ENCODE measurements at places on chromosomes 11 and 22.

DNA sequence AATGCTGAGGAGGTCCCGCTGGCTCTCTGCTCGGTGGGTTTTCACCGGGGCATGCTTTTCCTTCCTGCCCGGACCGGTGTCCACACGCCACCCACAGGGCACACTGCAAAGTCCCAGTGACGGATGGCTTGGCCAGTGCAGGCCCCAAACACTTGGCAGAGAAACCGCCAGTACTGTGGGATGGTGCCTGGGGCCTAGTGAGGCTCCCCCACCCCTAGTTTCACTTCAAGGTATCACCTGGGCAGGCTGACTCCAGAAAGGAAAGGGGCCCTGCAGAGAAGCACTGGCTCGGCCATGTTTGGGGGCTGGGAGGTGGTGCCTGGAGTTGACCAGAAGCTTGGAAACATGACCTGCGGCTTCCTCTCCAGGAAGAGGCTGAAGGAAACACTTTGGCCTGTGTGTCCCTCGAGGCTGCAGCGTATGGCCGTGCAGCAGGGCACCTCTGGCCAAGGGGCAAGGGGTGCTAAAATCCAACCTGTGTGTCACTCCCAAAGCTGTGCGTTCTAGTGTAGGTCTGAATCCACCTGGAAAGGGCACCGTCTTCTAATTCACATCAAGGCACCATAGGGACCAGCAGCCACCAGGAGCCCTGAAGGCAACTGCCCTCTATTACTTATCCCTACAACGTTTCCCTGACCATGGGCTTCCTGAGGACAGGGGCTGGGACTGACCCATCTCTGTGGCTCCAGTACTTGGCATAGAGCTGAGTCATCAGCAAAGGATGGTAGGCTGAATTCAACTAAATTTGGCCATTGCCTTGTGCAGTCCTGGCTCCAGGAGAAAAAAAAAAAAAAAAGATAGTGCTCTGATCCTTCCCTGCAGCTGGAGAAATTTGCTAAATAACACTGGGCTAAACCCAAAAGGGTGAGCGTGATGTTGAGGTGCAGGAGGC is 22.6 kb downstream of the TPBGL start:
- H3K27me3 ChIP-seq, result no peaks in the 10 kb centered on the region
- no peak overlapping the region for H3K4me3 ChIP-seq
- H3K36me3 ChIP-seq, result no peaks in the 10 kb centered on the region
- H3K27ac ChIP-seq, result no peak overlapping the region
- no peak for DNase-seq

- no peaks in the 10 kb centered on the region for H3K27me3 ChIP-seq
- H3K36me3 ChIP-seq, result no peaks in the 10 kb centered on the region
- no peaks in the 10 kb centered on the region for H3K4me1 ChIP-seq
- no peak overlapping the region for H3K4me3 ChIP-seq
Measured at GRCh38 chr22:43310311-43310710, 32.9 kb downstream of the SCUBE1 start.

DNA sequence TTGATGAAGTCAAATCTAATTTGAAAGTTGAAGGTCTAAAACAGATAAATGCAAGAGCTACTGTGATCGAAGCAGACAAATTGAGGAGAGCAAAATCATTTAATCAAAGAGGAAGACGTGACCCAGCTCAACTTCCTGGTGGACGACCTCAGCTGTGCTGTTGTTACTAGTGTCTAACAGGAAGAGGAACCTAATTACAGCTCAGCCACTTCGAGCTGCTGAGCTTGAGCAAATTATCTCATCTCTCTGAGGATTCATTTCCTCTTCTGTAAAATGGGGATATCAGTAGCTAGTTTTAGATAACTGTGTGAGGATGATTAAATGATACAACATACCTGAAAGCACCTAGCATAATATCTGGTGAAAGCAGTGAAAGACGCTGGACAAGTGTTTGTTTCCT is 48.6 kb upstream of the OLFML1 start:
- DNase-seq, result no peak
- H3K27ac ChIP-seq, result no peak overlapping the region
- H3K4me3 ChIP-seq, result no peak overlapping the region
- H3K27me3 ChIP-seq, result no peaks in the 10 kb centered on the region
- H3K4me1 ChIP-seq, result no peaks in the 10 kb centered on the region

DNA sequence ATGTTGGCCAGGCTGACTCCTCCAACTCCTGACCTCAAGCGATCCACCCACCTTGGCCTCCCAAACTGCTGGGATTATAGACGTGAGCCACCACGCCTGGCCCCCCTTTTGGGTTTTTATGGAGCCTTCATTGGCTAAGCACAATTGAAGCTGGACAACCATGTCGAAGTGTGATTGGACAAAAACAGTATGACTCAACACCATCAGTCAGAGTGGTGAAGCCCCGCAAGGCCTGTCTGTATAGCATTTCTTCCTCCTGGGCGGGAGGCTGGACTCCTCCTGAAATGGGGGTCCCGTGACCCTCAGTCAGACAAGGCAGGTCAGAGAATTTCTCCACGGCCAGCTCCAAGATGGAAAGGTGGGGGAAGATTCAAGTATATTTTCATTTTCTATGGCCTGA is 3.1 kb upstream of the PARVB start:
- H3K27me3 ChIP-seq, result no peaks in the 10 kb centered on the region
- DNase-seq, result no peak
- no peaks in the 10 kb centered on the region for H3K36me3 ChIP-seq
- no peaks in the 10 kb centered on the region for H3K4me1 ChIP-seq
- H3K4me3 ChIP-seq, result no peak overlapping the region

GRCh38 chr11:3341298-3341697 is 37.6 kb downstream of the ZNF195 start:
- H3K27ac ChIP-seq, result no peak overlapping the region
- no peaks in the 10 kb centered on the region for H3K4me1 ChIP-seq
- H3K36me3 ChIP-seq, result no peaks in the 10 kb centered on the region
- peak; percentile 45 for DNase-seq
- no peaks in the 10 kb centered on the region for H3K27me3 ChIP-seq

DNA sequence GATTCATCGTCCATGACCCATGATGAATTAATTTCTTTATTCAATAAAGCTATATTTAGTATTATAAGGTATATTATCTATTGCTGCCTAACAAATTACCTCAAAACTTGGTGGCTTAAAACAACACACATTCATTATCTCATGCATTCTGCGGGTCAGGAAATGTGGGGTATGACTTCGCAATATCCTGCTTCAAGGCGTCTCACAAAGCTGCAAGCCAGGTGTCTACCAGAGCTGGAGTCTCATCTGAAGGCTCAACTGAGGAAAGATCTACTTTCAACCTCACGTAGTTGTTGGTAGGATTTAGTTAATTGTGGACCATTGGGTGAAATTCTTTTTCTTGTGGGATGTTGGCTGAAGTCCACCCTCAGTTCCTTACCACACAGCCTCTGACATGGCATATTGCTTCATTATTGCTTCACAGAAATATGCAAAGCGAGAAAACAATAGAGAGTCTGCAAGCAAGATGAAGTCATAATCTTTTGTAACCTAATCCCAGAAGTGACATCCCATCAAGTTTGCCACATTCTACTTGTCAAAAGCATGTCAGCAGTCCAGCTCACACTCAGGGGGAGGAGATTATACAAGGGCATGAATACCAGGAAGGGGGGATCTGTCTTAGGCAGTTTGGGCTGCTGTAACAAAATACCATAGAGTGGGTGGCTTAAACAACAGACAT is 45.1 kb downstream of the KREMEN1 start:
- no peak for DNase-seq
- H3K4me1 ChIP-seq, result no peaks in the 10 kb centered on the region
- H3K27ac ChIP-seq, result no peak overlapping the region
- no peak overlapping the region for H3K4me3 ChIP-seq
- H3K27me3 ChIP-seq, result no peaks in the 10 kb centered on the region
- no peaks in the 10 kb centered on the region for H3K36me3 ChIP-seq

- H3K27me3 ChIP-seq, result no peaks in the 10 kb centered on the region
- no peak overlapping the region for H3K4me3 ChIP-seq
- H3K27ac ChIP-seq, result no peak overlapping the region
- H3K4me1 ChIP-seq, result no peaks in the 10 kb centered on the region
Measured at GRCh38 chr11:2539371-2540222, 94.8 kb downstream of the KCNQ1 start.

DNA sequence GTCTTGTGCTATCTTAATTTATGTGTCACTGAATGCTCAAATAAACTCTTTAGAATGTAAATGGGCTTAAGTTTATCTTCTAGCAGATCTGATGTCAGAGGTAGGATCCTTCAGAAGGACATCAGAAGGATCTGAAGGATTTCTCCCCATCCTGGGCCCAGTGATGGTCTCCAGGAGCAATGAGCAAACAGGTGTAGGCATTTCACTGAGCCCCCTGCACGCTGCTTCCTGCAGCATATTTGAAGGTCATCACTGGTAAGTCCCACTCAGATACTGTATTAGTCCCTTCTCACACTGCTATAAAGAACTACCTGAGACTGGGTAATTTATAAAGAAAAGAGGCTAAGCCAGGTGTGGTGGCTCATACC is 4.5 kb downstream of the GSTP1 start:
- H3K4me3 ChIP-seq, result no peak overlapping the region
- no peaks in the 10 kb centered on the region for H3K27me3 ChIP-seq

DNA sequence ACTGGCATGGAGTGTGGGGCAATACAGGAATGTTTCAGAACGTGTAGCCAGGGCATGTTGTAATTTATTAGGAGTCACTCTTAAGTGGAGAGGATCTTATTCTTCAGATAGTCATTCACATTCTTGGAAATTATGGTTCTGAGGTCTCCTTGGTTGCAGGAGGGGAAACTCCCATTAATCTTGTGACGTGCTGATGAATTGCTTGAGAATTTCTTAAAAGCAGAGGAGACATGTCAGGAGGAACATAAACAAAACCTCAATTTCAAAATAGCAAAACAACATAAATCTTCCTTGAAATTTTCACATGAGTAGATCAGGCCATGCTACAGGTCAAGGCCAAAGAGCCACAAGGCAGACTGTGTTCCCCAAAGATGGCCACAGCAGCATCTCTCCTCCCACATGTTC is 50.4 kb downstream of the ADM start:
- H3K27me3 ChIP-seq, result no peaks in the 10 kb centered on the region
- H3K4me1 ChIP-seq, result no peaks in the 10 kb centered on the region
- H3K4me3 ChIP-seq, result no peak overlapping the region
- DNase-seq, result no peak
- no peaks in the 10 kb centered on the region for H3K36me3 ChIP-seq
- no peak overlapping the region for H3K27ac ChIP-seq

- DNase-seq, result no peak
- no peaks in the 10 kb centered on the region for H3K36me3 ChIP-seq
- H3K4me3 ChIP-seq, result no peak overlapping the region
- no peaks in the 10 kb centered on the region for H3K4me1 ChIP-seq
- H3K27ac ChIP-seq, result no peak overlapping the region
Measured at GRCh38 chr22:23231471-23232093, 51.3 kb downstream of the BCR start.

DNA sequence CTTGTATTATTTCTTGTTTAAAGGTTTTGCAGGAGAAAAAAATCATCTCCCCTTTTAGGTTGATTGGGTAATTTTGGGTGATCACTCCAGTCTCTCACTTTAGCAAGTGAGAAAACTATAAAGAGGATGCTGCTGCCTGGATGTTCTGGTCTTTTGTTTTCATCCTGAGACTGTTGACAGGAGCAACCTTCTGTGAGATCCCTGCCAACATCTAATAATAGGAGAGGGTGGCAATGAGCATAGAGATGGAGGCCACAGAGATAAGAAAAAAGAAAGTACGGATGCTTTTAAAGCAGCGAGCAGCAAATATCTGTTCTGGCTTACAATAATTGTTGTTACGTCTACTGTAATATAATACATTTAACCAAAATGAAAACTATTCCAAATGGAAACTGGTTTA is 293.6 kb upstream of the MTNR1B start:
- H3K4me1 ChIP-seq, result no peaks in the 10 kb centered on the region
- DNase-seq, result no peak
- H3K27me3 ChIP-seq, result no peaks in the 10 kb centered on the region
- no peak overlapping the region for H3K4me3 ChIP-seq

All from breast epithelium (tissue), 4 donors.